ENCODE measurements at places on chromosomes 2 and 18.
A peak's percentile ranks its signal among the peaks of the same experiment; 100 is the strongest.

- no peak for DNase-seq
Observed at GRCh38 chr2:237650455-237650850, 23.1 kb downstream of the LRRFIP1 start.

DNA sequence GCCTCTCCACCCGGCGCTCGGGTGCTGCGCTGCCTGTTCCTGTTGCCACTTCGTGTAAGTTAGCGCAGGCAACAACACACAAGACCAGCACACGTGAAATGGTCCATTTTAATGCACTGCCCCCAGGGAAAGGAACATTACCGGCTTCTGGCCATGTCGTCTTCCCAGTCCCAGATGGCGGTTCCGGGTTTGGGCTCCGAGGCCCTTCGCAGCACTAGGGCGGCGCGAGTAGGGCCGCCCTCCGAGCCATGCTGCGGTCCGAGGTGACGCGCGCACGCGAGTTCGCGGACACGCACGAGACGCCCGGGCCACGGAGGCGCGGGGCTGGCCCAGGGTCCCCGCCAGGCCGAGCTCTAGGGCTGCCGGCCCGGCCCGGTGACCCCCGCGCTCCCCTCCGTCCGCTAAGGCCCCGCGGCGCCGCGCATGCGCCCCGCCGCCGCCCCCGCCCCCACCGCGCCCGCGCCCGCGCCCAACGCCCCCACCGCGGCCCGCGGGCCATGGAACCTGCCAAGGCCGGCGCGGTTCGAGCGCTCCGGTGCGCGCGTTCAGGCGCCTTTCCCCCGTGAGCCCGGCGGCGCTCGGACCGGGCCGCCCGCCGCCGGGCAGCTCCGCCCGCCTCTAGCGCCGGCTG lies 367 bp upstream of the ZNF236 start:
- DNase-seq: peak; percentile 47

DNA sequence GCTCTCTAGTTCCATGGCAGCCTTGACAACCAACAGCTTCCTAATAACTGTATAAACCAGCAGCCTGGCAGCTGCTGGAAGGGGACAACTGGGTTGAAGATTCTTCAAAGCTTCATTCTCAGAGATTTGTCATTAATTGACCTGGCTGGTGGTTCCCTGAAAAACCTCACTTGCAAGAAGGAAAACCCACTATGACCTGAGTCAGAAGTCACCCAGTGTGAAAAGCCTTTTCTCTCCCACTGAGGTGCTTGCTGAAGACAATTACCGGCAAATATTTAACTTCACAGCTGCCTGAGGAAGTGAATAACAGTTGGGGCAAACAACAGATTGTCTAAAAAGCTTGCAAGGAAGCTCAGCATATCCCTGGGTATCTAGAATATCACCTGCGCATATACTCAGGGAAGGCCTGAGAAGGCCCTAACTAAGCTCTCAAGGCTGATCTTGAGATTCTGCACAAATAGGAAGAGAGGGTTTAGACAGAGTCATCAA lies 49.9 kb downstream of the CRACDL start:
- DNase-seq: no peak

GRCh38 chr2:212344131-212344530 lies 194.5 kb downstream of the ERBB4 start:
- DNase-seq: no peak

DNA sequence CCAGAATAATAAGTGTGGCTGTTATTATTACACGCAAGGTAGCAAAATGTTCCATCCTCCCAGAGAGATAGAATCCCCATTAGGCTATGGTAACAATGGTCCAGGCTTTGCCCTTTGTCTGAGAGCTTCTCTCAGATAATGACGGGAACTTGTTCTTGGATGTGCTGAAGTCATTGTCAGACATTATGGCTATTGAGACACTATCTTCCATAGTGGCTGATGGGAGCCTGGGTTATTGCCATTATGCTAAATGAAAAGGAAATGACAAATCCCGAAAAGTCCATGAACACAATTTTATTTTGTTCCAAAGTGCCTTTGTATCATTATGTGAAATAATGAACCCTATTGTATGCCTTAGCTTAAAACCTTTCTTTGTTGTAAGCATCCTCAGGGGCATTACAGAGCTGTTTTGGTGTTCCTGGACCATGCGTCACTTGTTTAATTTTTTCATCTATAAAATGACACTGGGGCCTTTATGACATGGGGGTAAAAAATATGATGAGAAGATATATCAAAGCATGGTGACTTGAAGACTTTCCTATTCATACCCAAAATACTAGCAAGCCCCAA lies 218.5 kb downstream of the KCNS3 start:
- no peak for DNase-seq

- DNase-seq: no peak
Observed at GRCh38 chr2:202017940-202018339, 15.7 kb upstream of the FZD7 start.

- no peak for DNase-seq
Observed at GRCh38 chr18:74251297-74252038, 40.3 kb downstream of the CYB5A start.

DNA sequence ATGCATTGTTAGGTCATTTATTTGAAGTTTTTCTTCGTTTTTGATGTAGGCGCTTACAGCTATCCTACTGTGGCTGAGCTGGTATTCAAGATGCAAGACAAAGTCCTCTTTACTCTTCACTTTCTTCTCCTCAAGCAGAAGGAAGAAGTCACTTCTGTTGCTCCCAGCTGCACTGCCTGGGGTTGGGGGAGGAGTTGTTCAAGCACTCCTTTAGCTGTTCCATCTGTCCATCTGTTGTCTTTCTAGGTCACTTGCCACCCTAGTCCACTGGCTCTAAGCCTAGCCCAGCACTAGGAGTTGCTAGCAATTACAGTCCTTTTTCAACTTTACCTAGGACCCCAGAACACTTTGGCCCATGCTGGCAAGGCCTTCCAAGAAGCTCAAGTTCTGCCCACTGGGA lies 200.6 kb upstream of the RBMS1 start:
- DNase-seq: no peak

GRCh38 chr2:20917719-20918572 lies 95.0 kb upstream of the LDAH start:
- no peak for DNase-seq

- no peak for DNase-seq
Observed at GRCh38 chr2:150303281-150303680, 184.2 kb downstream of the RND3 start.

GRCh38 chr2:27723372-27724144 lies 48.0 kb upstream of the MRPL33 start:
- DNase-seq: peak; percentile 74

DNA sequence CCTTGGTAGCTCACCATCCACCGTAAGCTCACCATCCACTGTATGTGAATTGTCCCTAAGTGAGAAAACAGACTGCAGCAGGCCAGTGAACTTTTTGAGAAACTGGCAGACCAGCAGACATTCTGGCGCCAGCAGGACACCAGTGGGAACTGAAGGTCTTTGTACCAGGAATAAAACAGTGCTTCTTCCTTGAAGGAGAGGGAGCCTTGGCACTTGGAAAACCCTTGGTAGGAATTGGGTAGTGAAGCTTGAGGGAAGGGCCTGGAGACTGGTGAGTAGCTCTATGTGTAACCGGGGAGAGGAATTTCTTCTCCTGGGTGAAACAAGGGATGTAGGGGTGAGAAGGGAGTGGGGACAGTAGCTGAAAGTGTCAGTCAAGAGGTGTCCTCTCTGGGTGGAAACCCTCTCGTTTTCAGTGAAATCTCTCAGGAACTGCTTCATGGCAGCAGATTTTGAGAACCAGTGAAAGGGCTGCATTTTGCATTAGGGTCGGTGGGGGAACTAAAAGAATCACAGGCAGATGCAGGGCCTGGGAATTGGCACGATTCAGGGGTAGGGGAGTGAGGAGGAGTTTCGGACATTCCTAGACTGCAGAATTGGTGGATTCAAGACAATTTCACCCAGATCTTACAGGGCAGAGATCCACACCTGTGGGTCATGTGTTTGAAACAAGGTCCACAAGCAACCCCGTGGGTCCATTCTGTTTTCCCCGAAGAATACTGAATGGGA lies 131.5 kb upstream of the DLX2 start:
- no peak for DNase-seq

GRCh38 chr2:72847534-72848315 lies 21.9 kb upstream of the EXOC6B start:
- DNase-seq: no peak

DNA sequence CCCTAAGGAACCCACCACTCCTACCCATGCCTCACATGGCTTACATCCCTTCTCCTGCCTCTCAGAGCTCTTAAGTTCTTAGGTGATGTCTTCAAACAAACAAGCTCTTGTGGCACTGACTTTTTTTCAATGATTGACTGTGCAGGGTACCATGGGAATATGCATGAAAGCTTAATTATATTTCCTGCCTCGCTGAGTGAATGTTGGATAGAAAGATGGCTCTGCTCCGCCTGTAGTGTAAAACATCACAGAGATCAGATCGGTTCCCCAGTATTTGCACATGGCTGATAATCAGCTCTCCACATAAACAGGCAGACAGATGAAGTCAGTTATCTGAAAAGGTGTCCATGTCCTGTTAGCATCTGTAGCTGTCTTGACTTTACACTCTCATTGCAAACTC lies 820.8 kb downstream of the TDRD15 start:
- DNase-seq: no peak

GRCh38 chr2:134315471-134315870 lies 61.6 kb downstream of the MGAT5 start:
- DNase-seq: no peak

GRCh38 chr2:30404319-30405259 lies 42.5 kb upstream of the LCLAT1 start:
- no peak for DNase-seq

DNA sequence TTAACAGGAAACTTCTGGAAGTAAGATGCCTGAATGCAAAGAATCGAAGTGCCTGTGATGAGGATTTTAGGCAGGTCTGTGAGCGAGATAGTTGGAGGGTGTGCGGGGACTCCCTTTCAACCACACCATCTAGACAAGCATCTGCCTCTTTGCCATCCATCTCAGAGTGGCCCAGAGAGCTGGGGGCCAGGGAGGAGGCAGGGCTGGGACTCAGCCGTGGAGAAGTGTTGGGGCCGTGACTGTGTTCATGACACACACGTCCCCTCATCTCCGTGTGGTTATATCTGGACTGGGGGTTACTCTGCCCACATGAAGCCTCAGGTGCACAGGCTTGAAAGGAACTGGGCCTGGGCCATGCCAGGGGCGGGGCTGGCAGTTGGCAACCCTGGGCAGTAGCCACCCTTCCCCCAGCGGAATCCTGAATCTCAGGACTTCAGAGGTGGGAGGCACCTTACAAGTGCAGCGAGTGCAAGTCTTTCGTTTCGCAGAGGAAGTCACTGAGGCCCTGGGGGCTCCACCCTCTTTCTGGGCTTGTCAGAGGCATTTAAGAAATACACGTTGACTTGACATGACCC lies 112.5 kb downstream of the SLC4A3 start:
- no peak for DNase-seq

GRCh38 chr18:35050028-35050546 lies 8.9 kb downstream of the MAPRE2 start:
- no peak for DNase-seq

- DNase-seq: no peak
Observed at GRCh38 chr2:28511871-28512606, 16.2 kb downstream of the PLB1 start.

GRCh38 chr18:72846736-72847533 lies 20.9 kb downstream of the NETO1 start:
- DNase-seq: no peak

- DNase-seq: no peak
Observed at GRCh38 chr2:68800027-68800401, 65.4 kb downstream of the ARHGAP25 start.

DNA sequence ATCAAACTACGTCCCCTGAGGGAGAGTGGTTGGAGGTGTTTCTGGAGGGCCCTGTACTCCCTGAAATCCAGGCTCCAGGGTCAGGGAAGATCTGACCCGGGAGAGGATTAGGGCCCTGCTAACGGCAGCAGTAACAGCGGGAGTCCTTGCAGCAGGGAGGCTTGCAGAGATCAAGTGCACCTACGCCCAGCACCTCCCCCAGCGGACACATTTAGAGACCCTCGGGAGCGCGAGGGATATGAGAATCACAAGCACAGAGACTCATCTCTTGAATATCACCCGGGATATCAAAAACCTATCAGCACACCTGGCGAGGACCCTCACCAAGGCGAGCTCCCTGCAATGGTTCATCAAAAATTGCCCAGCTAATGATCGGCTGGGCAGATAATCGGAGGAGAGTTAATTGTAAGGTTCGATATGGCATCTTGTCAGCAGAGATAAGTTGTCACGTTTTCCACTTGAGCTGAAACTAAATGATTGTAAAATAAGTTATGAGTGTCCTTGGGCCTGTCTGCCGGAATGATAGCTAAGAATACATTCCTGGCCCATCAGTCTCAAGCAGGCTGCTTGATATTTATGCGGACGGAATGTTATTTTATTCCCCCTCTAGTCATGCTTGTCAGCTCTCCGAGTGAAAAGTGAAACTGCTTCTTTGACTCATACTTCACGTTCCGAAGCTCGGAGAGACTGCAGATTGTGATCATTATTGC lies 209.8 kb downstream of the GBX2 start:
- no peak for DNase-seq

GRCh38 chr18:37778417-37779165 lies 213.0 kb upstream of the CELF4 start:
- peak; percentile 63 for DNase-seq

GRCh38 chr18:26843760-26844159 lies 21.7 kb downstream of the AQP4 start:
- no peak for DNase-seq

DNA sequence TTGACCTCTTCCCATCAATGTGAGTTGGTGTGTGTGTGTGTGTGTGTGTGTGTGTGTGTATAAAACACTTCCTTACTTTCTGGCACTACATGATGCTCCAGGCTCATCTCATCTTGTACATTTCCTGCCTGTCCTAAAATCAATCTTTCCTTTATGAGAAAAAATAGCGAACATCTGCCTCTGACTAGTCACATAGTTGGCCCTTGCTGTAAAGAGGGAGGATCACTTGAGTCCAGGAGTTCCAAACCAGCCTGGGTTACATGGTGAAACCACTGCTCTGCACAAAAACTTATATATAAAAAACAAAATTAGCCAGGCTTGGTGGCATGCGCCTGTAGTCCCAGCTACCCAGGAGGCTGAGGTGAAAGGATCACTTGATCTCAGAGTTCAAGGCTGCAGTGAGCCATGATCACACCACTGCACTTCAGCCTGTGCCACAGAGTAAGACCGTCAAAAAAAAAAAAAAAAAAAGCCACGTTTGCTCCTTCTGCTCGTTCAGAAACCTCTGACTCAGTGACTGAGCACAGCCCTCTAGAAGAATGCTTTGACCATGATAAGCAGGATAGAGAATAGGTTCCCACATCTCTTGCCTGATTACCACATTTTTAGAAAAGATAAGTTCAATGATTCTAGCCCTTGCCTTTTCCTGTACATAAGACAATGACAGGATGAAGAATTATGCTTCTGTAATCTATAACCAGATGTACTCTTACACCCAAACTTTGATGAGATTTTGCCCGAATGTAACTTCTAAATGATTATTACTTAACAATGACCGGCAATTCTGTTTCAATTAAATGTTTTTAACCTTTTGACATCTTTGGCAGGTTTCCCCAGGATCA lies 45.2 kb upstream of the ST3GAL5 start:
- DNase-seq: no peak

- DNase-seq: no peak
Observed at GRCh38 chr2:239260546-239261327, 140.1 kb downstream of the HDAC4 start.
